Activated T-helper 1 cell treated with anti-CD3 and anti-CD28 coated beads, Interleukin-12 subunit alpha, Interleukin-12 subunit beta, Interleukin-2, Interleukin-4 antibody, amounts not matched to agents 30 ng/mL and 10 ng/mL and 1 ng/mL, durations not matched to agents 14 hours and 24 hours and 36 hours (primary cell): ENCODE measurements at places on chromosomes 5 and 9. TPM values are rescaled to one million over a fixed set of nuclear protein-coding genes. Genes with fewer than 3 reads are reported as not detected.
A peak's percentile ranks its signal among the peaks of the same experiment; 100 is the strongest.

The RMI1 gene
- 25.6 and 27.4 TPM in 2 replicates for total RNA-seq

The SOX30 gene
- total RNA-seq: 0.12 and 0.29 TPM in 2 replicates

The FUT7 gene
- 0.16 and 0.22 TPM in 2 replicates for total RNA-seq

The PTGR1 gene
- total RNA-seq: 1.3 and 1.8 TPM in 2 replicates

The EIF4E1B gene
- not detected in 2 replicates for total RNA-seq

The PCDHB16 gene
- total RNA-seq: not detected in 2 replicates

The MVB12B gene
- total RNA-seq: 1.1 and 1.9 TPM in 2 replicates

The PCDHB7 gene
- total RNA-seq: not detected in 2 replicates

DNA sequence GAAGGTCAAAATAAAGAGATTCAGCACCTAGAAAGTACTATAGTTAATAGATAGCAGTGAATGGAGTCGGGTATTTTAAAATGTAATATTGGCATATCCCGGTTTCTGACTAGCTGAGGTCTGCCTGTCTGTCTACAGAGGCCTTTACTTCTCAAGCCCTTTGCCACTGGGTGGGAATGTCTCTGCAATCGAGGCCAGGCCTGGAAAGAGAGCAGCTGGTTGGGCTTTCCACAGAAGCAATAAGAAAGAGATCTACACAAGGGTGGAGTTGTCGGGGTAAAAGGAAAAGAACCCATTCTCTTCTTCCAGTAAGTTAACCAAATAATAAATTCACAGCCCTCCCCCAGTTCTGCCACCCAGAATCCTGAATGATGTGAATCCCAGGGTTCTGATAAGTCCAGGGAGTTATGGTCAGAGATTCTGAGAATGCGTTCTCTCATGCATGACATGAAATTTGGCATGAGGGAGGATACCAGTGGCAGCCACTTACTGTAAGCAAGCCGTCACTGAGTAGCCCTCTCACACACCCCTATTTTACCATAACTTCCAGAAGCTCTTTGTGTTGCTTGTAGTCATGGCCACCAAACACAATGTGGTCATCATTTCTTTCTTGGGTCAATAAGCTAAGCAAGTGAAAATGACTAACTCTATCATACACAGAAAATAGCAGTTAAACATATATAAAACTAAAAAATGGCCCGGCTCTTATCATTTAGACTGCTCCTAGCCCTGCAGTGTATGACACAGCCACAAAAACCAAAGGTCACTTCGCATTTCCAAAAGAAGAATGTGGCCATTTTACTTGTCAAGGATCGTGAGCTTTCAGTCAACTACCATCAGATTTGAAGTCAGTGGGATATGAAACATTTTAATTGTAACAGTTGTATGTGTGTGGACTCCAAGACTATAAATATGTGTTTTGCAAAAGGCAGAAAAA, 185.0 kb downstream of the GLIS3 start:
- no peak for DNase-seq

DNA sequence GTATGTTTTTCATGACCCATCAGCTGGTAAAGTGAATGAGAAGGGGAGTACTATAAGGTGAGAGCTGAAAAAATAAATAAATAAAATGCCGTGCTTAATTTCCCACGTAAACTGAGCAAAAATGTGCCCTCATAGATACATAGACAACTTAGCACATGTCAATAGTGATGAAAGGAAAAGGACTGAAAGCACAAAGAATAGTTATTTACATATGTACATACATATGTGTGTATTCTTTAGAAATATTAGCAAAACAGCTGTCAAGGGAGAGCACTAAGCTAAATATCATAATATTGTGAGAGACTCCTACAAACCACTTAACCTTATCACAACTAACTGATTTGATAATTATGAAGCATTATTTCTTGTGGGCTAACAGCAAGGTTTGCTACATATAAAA, 213.6 kb upstream of the FTMT start:
- no peak for DNase-seq

GRCh38 chr9:137077010-137077747, at the start of gene UAP1L1:
Gene UAP1L1 (plus strand): TSS chr9:137077517. CDS start chr9:137077533, 16 bp downstream.
- peak; percentile 62 for DNase-seq

GRCh38 chr9:91328186-91328585, 33.5 kb downstream of the AUH start:
- DNase-seq: no peak

DNA sequence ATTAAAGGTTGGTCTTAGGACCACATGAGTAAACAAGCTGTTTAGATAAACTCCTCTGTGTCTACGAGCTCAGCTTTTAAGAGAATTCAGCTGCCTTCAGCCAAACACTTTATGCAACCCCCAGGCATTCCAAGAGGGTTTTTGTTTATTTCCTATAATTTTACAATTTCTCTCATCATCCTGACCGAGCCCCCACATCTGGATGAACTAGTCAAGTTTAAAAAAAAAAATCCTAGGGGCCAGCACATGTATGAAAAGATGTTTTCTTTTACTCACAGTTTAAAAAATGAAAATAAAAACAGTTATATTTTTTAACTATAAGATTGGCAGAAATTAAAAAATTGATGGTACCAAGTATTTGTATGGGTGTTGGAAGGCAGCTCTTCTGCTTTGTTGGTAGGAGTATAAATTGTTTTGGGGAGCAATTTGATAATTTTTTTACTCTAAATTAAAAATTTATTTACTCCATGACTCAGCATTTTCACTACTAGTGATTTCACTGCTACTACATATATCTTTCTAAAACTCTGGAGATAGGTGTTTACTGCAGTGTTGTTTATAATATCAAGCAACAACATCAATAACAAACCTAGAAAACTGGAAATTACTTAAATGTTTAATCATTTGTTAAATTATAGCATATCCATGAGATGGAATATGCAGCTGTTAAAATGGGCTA, 18.1 kb downstream of the YTHDC2 start:
- no peak for DNase-seq

- no peak for DNase-seq
Measured at GRCh38 chr5:140946578-140946977, 19.7 kb upstream of the PCDHAC2 start.

- no peak for DNase-seq
Measured at GRCh38 chr5:5422819-5423515, 490 bp downstream of the ICE1 start.
